Stimulated activated CD4-positive, alpha-beta T cell treated with anti-CD3 and anti-CD28 coated beads, TNF-alpha, amount 100 ng/mL, for 1 hour (primary cell): ENCODE measurements at places on chromosomes 7 and 10.

DNA sequence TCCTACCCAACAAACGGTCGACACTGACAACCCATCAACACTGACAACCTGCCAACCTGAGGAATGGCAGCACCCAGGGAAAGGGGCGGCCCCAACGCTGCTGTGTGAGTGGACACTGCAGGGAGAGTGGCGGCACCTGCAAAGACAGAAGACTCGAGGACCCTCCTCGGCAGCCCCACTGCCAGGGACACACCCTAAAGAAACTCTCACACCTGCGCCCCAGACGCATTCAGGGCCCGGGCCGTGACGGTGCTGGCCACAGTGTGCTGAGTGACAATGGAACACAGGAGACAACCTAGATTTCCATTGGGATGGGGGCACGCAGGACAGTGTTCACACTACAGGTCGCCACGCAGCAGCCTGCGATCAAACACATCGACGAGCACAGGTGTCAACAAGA lies 3.6 kb downstream of the CAMK2B start:
- no peak for DNase-seq

GRCh38 chr7:158076215-158076614 lies 511.4 kb downstream of the PTPRN2 start:
- DNase-seq = no peak

DNA sequence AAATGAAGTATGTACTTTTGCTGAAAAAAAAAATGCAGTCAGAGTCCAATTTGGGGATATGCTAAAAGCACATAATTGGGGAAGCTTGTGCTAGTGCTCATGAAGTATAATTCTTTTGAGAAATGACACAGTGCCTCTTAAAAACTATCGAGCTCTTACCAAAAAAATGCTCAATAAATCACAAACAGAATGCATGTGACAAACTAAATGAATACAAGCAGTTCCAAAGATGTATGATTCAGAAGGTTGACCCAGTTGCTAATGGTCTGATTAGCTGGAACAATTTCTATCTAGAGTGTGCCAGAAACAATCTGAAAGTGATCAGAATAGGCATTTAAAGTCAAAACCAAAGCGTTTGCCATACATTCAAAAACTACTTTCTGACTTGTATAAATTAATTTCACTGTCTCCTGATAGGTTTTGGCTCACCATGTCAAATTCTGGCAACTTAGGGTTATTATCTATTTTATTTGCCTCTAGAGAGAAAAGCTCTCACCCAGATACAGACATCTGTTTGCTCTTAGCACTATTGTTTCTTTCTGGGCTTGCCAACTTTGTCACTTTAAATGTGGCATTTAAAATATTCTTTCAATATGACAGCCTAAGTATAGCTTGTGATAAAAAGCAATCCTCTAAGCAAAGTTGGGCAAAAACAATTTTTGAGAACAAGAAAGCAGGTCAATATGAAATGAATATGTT lies 114.7 kb upstream of the AHR start:
- no peak for DNase-seq

- DNase-seq = no peak
Observed at GRCh38 chr10:106938513-106938912, 226.0 kb downstream of the SORCS1 start.

GRCh38 chr7:31663072-31663471 lies 23.9 kb upstream of the PPP1R17 start:
- no peak for DNase-seq

GRCh38 chr10:130743751-130744271 lies 567.7 kb downstream of the TCERG1L start:
- DNase-seq = no peak

- DNase-seq = no peak
Observed at GRCh38 chr7:132179681-132180080, 396.6 kb downstream of the PLXNA4 start.

GRCh38 chr10:127737563-127738511 lies 852 bp downstream of the FOXI2 start:
- no peak for DNase-seq
